CD14-positive monocyte (primary cell): ENCODE measurements at places on chromosomes 5 and 9. TPM values are rescaled to one million over a fixed set of nuclear protein-coding genes. Genes with fewer than 3 reads are reported as not detected.

DNA sequence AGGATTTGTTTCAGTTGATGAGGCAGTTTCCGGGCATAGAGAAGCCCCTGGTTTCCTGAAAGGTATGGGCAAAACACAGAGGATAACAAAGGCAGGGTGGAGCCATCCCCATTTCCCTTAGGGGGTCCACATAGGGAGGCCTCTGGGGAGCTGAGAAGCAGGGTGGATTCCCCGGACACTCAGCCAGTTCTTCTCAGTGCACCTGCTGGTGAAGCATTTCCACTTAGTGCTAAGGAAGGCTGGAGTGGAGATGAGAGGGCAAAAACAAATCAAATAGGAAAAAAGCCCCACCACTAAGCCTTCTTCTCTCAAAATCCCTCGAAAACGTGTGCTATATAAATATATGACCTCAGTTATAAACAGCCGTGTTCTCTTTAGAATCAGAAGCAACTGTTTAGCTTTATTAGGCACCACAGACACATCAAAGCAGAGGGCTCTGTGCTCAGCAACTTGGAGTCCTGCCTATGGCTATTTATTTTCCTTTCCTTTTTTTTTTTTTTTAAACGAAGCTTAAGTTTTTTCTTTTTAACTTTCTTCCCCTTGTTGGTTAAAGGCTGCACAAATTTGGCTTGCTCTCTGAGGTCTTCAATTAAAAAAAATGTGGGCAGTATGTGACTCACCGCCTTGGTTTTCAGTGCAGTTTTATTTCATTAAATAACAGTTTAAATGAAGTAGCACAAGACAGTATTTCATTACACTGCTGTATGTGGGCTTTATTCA, 67.7 kb downstream of the PRDM6 start:
- no peak for DNase-seq

DNA sequence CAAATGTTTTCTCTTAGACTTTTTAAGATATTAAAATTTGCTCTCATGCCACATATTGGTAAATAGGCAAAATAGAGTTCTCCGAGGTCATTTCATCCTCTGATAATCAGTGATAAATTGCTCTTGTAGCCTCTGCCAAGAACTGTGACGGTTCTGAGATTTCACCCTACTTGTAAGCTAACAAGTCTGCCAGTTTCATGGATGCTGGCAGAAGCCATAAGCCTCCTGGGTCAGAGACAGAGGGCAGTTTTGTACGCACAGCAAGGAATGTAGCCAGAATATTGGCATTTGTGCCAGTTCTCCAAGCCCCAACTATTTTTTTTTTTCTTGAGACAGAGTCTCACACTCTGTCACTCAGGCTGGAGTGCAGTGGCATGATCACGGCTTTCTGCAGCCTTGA, 945.0 kb upstream of the WWC1 start:
- no peak for DNase-seq

GRCh38 chr5:89989776-89990175, 419.8 kb downstream of the CETN3 start:
- DNase-seq = no peak

DNA sequence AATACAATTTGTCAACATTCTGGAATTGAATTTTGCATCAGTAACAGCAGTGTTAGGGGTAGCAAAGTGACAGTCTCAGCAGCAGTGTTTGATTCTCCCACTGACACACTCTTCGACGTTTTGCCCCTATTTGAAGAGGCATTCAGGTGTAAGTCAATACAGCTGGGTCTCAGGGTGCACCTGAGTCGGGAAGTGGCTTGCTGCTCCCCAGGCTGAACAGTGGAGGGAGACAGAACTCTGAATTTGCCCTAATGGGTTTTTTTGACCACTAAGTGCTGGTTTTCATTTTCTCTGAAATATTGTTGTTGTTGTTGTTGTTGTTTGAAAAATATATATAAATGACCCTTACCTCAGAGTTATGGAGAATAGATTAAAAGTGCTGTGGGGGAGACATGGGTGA, 223.2 kb downstream of the TLR4 start:
- DNase-seq = no peak

DNA sequence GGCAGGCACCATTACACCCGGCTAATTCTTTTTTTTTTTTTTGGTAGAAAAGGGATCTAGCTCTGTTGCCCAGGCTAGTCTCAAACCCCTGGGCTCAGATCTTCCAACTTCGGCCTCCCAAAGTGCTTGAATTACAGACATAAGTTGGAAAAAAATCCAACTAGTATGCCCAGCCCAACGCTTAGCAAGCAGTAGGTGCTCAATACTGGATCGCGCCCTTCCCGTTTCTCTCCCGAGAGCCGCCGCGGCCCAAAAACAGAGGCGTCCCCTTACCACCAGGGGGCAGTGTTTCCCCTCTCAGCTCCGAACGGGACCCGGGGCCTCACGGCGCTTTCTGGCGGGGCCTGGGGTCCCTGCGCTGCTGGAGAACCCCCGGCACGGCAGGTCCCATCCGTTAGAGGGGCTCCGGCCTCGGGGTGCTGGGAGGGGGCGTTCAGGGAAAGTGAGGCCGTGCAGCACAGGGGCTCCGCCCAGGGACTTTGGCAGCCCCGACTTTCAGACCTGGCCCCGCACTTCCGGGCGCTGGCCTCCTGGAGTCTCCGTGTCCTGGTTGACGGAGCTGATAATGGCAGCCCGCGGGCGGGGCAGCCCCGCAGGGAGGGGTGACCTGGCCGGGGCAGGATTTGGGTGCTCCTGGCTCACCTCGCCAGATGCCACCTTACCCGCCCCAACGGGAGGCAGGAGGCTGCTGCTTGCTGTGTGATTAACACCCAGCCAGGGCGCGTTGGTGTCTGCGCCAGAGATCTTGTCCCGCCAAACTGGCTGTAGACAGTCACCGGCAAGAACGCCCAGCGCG, 15.2 kb downstream of the PTGES start:
- DNase-seq = peak; percentile 85

DNA sequence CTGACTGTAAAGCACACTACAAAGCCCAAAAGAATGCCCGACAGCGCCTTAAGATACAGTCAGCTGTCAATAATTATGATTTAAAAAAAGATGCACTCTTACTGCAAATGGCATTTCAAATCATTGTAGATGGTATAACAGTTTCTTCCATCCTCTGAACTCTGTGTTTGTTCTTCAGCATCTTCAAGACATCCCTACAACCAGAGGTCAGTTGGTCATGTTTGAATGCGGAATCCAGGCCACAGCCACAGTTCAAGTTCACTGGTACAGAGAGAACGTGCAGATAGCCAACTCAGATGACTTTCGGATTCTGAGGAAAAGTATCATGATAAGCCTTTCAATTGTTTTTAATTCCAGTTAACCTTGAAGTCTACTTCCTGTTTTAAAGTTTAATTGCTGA, 8.7 kb upstream of the MYOT start:
- no peak for DNase-seq

- no peak for DNase-seq
Measured at GRCh38 chr5:150638488-150639376, 1.7 kb upstream of the SYNPO start.

DNA sequence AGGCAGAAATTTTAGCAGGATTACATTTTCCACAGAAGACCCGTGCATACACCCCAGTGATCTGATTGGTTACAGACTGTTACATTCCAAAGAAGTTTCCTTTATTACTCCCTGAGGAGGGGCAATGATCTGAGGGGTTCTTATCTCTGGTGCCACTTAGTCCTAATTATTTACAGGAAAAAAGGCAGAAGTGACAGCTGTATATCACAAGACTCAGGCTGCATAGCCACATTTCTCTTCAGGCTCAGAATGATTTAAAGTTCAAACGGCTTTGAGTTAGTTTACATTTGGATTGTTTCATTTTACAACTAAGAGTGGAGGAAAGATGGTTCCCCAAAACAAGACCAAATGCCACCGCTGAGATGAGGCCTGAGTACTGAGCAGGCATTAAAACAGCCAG, 17.3 kb downstream of the NAIF1 start:
- DNase-seq = no peak

- DNase-seq = peak; percentile 39
Measured at GRCh38 chr9:120477534-120478001, 102.4 kb downstream of the CDK5RAP2 start.

GRCh38 chr5:139392678-139393496, 2.0 kb downstream of the PROB1 start:
- DNase-seq = peak; percentile 69

GRCh38 chr9:127778280-127779135, at the start of gene SH2D3C:
SH2D3C (minus strand) TSS chr9:127778666; CDS start chr9:127778627, 39 bp downstream.
- DNase-seq = peak; percentile 86

GRCh38 chr9:127369428-127369827, 27.5 kb upstream of the SLC2A8 start:
- DNase-seq = no peak

DNA sequence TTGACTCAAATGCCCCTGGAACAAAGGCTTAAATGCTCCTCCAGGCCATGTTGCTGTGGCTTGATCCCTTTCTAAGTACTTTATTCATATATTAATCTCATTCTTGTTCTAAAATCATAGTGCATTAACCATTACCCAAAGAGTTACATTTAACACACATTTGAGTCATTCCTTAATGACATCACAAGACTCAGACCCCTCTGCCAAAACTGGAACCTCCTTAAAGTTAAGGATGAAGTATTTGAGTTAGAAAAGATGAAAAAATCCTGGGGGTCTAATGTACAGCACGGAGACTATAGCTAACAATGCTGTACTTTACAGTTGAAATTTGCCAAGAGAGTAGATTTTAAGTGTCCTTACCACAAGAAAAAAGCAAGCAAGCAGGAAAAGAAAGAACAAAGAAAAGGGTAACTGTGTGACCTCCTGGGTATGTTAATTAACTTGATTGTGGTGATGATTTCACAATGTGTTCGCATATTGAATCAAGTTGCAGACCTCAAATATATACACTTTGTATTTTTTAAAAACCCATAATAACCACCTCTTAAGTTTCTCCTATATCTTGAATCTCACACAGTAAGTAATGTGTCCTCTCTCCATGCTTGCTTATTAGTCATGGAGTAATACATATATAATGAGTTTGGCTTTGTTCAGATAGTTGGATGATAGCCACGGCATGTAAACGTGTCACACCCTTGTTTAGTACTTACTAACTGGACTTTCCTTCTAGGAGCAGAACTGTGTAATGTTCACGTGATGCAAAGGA, 376.9 kb downstream of the SEMA5A start:
- DNase-seq = no peak

The RICTOR gene
- polyA plus RNA-seq = 2.4 and 12.8 TPM in 2 replicates

The LRRTM2 gene
- 0.02 TPM for polyA plus RNA-seq

The PLCXD3 gene
- polyA plus RNA-seq = not detected
